ENCODE measurements at places on chromosomes 16 and 17.

DNA sequence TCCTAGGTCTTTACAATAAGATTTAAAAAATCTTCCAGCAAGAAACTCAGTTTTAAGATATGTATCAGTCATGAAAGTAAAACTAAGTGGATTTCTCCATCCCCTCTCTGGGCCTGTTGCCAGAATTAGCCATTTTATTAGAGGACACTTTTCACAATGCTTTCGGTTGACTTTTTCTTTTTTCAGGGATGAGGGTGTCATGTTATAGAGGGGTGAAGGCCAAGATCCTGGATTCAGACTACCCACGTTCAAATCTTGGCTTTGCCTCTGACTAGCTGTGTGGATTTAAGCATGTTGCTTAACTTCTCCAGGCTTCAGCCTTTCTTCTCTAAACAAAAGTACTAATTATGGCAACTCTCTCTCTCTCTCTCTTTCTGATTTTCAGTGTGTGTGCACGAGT, 111.7 kb upstream of the COX10 start:
- no peak for DNase-seq

- DNase-seq = no peak
These were observed 5.4 kb downstream of the SREBF1 start for GRCh38 chr17:17831208-17832031.

- no peak for DNase-seq
These were observed at the start of gene PIPOX for GRCh38 chr17:29042679-29043538. Gene PIPOX (plus strand): TSS chr17:29043141. CDS start chr17:29043226, 85 bp downstream.

DNA sequence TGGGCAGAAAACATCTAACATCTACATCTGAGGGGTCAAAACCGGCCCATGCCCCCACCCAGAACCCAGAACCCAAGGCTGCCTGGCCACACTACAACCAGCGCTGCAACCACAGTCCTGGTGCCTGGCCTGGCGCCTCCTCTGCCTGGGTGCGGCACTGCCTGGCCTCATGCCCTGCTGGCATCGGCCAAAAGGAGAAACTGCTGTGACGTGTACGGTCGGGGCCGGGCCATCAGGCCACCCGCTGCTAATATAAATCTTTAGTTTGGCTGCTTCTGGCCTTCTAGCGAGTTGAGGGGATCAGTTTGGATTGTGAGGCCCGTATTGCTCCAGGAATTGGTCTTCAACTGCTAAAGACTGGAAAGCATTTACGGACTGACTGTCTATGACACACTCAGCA, 22.8 kb downstream of the TMEM204 start:
- DNase-seq = no peak

- DNase-seq = no peak
These were observed 211.6 kb upstream of the FOXF1 start for GRCh38 chr16:86298758-86299134.

DNA sequence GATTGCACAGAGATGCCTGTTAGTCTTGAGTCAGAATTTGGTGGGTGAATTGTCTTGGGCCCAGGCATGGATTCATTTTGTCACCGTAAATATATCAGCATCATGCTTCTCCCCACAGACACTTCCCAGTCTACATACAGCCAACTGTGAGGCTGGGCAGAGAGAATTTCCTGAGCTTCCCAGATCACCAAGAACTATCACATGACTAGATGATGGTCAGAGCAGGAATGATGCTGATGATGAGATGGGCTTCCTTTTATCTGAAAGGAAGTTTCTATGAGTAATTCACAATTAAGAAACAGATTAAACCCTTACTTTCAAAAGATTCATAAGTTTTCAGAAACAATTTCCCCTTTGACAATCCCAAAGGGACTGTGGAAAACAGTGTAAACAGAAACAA, 323 bp upstream of the KRTAP9-9 start:
- no peak for DNase-seq

DNA sequence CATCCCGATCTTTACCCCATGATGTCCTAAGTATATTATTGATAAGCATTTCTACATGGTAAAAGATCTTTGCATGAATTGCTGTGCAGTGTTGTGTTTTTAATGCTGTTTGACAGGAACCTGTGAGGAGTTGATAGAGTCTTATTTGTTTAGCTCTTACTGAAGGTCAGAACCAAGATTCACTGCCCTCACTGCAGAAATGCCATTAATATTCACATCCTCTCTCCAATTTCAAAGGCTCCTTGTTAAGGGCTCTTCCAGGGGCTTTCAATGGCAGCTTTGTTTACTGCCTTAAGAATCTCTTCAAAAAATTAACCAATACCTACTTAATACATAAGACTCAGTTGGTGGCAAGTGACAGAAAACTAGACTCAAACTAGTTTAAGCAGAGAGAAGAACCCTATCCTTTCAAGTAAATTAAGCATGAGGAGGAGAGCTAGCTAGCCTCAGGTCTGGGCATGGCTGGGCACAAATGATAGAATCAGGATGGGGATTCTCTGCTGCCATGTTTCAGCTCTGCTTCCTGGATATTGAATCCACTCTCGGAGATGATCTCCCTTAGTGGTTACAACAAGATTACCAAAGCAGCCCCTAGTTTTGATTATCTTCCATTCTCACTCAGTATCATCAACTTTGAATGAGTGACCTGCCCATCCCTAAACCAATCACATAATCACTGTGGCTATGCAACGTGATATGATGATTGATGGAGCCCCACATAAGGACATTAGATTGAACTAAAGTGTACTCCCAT, 311.8 kb downstream of the CDH11 start:
- no peak for DNase-seq

DNA sequence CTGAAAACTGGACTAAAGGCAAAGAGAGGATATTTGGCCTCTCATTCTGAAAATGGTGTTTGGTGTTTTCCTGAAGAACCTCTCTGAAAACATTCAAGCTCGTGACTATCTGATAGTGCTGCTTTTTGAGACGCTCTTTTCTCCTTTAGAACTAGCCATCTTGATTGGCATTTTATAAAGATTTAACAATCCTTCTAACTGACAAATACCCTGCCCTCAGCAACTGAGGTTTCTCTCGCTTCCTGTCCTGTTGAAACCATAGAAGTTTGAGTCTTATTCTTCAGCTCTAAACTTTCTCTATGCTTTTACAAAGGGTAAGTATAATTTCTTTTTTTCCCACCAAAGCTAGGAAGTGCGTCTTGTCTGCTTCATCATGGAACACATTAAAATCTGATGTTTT, 13.3 kb downstream of the CNEP1R1 start:
- DNase-seq = no peak

- DNase-seq = no peak
These were observed 39.7 kb downstream of the PSME3IP1 start for GRCh38 chr16:57146040-57146647.

DNA sequence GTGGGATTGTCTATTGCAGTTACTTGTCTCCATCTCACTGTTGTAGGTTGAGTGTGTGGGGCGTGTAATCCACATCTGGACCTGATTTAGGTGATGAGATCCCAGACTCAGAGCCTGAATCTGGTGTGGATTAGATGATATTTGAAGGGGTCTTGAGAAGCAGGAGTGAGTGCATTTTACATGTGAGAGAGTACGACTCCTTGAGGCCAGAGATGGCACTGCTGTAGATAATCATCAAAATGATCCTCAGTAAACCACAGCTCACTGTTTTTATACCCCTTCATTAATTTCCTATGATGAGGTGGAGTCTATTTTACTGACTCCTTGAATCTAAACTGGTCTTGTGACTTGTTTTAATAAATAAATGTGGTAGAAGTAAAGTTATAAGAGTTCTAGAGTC, 732.5 kb downstream of the KCNJ2 start:
- DNase-seq = no peak

GRCh38 chr16:87924811-87925670, 11.3 kb downstream of the CA5A start:
- no peak for DNase-seq

GRCh38 chr17:38507921-38508569, 79.8 kb downstream of the ARHGAP23 start:
- DNase-seq = no peak

DNA sequence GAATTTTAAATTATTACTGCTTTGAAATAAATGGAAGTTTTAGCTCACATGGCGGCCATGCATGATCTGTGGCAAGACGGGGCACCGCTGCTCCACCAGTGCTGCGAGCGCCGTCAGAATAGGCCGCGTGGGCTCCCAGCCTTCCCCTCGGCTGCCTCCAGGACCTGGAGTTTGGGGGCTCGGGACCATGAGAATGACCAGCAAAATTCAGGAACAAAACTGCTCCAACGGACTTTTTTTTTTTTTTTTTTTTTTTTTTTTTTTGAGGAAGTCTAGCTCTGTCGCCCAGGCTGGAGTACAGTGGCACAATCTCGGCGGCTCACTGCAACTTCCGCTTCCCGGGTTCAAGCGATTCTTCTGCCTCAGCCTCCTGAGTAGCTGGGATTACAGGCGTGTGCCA, 38.3 kb upstream of the AKAP1 start:
- DNase-seq = no peak

Measured in stimulated activated CD8-positive, alpha-beta memory T cell treated with anti-CD3 and anti-CD28 coated beads, Interleukin-15, amount 100 ng/mL, for 1 hour (primary cell).